ENCODE measurements at places on chromosomes 16 and 17. TPM values are rescaled to one million over a fixed set of nuclear protein-coding genes. Genes with fewer than 3 reads are reported as not detected.
A peak's percentile ranks its signal among the peaks of the same experiment; 100 is the strongest.

DNA sequence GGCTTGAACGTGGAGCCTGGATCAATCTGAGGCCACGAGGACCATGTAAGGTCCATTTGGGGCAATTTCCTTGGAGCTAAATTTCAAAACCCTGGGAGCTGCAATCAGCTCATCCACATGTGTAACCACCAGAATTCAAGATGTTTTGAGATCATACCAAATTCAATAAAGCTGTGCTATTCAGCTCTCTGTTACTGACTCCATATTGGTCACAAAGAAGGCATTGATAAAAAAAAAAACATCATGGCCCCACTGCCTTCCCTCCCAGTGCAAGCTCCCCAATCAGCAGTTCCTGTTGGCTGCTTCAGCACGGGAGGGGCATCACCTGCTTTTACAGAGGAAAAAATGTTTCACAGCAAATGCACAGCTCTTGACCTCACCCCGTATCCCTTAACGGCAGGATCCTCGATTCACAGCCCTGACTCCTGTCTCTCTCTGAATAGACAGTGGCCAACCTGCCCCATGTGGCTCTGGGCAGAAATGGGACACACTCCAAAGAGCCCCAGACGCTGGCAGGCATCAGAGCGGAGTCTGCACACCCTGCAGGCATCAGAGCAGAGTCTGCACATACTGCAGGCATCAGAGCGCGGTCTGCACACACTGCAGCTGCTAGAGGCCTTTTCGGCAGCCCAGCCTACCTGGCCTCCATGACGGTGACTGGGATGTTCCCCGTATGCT, 37.1 kb downstream of the FANCA start:
- no peak for DNase-seq

GRCh38 chr17:61551255-61551742, 39.7 kb downstream of the NACA2 start:
- peak; percentile 77 for DNase-seq

RNF43 gene
- total RNA-seq = 3.5 TPM

ENPP7 gene
- not detected for total RNA-seq

PTX4 gene
- 1.5 TPM for total RNA-seq

All from tongue (tissue), 3 donors.